ENCODE measurements at places on chromosomes 2 and 18. TPM values are rescaled to one million over a fixed set of nuclear protein-coding genes. Genes with fewer than 3 reads are reported as not detected.

The CYTIP gene
- total RNA-seq = 2.6 TPM

The ALPP gene
- not detected for total RNA-seq

The SULT1C4 gene
- total RNA-seq = 12.0 TPM

The C2orf92 gene
- 5.4 TPM for total RNA-seq

The SH3YL1 gene
- total RNA-seq = 47.5 TPM

Measured in uterus (tissue), 4 donors.